ENCODE measurements at places on chromosomes 1 and 21.

DNA sequence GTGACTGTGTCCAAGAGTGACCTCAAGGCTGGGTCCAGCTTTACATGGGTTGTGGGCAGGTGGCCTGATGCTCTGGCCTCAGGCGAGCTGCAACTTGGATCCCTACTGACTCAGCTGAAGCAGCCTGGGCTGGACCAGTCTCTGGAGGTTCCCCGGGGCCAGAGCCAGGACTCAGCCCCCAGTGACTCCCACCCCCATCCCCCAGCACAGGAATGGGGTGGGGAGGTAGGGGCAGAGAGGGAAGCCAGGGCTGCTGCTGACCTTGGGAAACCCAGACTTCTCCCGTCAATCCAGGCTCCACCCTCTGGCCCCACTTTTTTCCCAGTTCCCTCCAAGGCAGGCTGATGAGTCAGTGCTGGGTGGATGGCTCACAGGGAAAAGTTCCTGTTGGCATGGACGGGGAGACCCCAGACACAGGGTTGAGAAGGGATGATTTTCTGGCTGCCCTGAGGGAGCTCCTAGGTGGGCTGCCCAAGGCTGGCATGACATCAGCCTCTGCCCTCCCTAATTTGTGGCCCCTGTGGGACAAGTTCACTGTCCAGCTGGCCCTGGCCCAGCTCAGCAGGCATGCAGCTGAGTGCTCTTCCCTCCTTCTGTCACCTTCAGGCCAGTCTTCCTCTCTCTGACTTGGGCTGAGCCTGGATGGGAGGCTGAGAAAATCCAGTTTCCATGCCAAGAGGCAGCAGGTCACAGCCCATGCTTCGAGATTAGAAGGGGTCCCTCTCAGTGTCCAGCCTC is 2.2 kb downstream of the ZC3H12A start:
- no peak for DNase-seq

- DNase-seq = no peak
These were observed 72.8 kb upstream of the BCL10 start for GRCh38 chr1:85349224-85349623.

GRCh38 chr1:157239936-157240335 is 101.7 kb upstream of the ETV3 start:
- DNase-seq = no peak

GRCh38 chr1:48591181-48591580 is 119.2 kb upstream of the SPATA6 start:
- DNase-seq = no peak

- no peak for DNase-seq
These were observed 189.5 kb upstream of the GREM2 start for GRCh38 chr1:240801442-240801841.

- DNase-seq = no peak
These were observed 3.6 kb upstream of the DHRS3 start for GRCh38 chr1:12621346-12622335.

DNA sequence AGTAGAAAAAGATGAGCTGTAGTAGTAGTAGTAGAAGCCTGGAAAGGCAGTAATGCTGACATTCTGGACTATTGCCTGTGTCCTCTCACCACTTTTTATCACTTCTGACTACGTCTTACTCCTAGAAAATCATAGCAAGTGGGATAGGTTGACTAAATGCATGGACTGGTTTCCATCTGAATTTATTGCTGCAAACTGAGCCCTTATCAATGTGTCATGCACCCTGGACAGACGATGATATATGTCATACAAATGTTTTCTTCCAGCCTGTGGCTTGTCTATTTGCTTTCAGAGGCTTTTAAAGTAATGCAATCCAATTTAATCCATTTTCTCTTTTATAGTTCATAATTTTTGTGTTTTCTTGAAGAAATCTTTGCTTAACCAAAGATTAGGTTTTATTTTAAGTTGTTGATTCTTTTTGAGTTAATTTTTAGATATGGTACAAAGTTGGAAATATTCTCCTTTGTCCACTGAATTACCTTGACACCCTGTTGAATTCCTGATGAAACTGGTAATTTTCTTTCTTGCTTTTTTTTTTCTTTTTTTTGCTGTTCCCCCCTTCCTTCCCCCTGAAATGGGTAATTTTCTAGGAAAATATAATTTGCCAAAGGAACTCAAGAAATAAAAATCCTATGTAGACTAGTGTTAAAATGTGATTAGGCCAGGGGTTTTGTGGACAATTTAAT is 47.1 kb downstream of the PHACTR4 start:
- DNase-seq = no peak

- DNase-seq = no peak
These were observed 260.5 kb upstream of the CHRM3 start for GRCh38 chr1:239125893-239126292.
